ENCODE measurements at places on chromosomes 12 and 14. TPM values are rescaled to one million over a fixed set of nuclear protein-coding genes. Genes with fewer than 3 reads are reported as not detected.

BEST3 gene
- total RNA-seq = 45.4 TPM

SYNDIG1L gene
- total RNA-seq = under 0.01 TPM

IFI27L1 gene
- total RNA-seq = 5.7 TPM

ACSM4 gene
- total RNA-seq = not detected

SOAT2 gene
- under 0.01 TPM for total RNA-seq

TMPRSS12 gene
- not detected for total RNA-seq

RARG gene
- 12.5 TPM for total RNA-seq

FAM181A gene
- not detected for total RNA-seq

GUCY2C gene
- not detected for total RNA-seq

CISTR gene
- not detected for total RNA-seq

LBHD2 gene
- total RNA-seq = not detected

CNTN1 gene
- 27.1 TPM for total RNA-seq

PGF gene
- 8.9 TPM for total RNA-seq

CCDC184 gene
- total RNA-seq = 0.52 TPM

EGLN3 gene
- total RNA-seq = 60.0 TPM

GPR84 gene
- total RNA-seq = not detected

IL26 gene
- total RNA-seq = not detected

All from skeletal muscle tissue (tissue), 5 donors.